ENCODE measurements at places on chromosomes 6 and 20.

- no peak for DNase-seq
These were observed 55.1 kb downstream of the STAU1 start for GRCh38 chr20:49132995-49133478.

DNA sequence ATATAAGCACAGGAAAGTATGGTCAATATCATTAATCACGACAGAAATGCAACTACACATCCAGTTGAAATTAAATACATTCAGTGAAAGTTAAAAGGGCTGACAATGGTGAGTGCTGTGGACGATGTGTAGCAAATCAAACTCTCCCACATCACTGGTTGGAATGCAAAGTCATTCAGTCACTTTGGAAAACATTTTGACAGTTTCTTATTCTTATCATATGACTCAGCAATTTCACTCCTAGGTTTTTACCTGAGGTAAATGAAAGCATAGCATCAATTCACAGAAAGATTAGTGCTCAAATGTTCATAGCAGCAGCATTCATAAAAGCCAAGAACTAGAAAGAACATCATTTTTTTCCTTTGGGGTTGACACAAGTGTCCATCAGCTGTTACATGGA lies 28.6 kb upstream of the SAMD5 start:
- DNase-seq: no peak

DNA sequence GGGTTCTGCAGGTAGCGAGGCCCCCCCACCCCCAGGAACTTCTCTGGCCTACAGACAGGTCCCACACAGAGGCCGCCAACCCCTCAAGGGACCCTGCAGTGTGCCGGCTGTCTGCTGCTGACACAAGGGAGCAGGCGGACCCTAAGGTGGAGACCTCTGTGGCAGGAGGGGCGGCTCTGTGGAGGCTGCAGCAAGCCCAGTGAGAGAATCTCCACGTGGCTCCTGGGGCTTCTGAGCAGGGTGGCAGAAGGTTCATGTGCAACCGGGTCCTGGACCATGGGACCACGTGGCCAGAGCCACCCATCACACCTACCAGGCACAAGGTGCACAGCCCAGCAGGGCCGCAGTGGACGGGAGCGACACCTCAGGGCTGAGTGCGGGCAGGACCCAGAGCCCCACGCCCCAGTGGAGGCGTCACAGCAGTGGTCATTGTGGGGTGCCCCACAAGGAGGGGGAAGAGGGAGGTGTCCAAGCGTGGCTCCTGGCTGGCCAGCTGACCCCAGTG lies 4.3 kb downstream of the ARFRP1 start:
- no peak for DNase-seq

GRCh38 chr20:33875055-33875454 lies 63.9 kb downstream of the CHMP4B start:
- DNase-seq: no peak

DNA sequence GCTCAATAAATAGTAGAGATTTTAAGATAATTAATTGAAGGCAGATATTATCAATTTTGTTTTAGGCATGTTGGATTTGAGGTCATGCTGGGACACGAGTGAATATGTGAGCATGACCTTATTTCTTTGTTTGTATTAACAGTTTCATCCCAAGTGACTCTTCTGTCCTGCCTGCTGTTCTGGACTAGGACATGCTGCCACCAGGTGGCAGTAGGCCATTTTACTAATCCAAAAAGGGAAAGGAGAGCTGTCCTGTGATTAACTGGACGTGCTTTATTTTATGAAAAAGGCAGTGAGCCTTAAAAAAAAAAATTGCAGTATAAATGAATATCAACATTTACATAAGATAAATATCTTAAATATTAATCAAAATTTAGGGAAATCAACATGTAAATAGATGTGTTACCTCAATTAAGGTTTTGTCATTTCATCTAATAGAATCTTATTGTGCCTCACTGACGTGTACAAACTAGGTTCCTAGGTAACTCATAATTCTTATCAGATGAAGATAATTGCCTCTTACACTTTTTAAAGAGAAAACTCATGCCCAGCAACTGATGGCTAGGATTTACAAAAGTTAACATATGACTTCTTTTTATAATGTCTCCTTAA lies 49.8 kb downstream of the FRK start:
- DNase-seq: peak; percentile 73

- no peak for DNase-seq
These were observed 234.2 kb upstream of the ECI2 start for GRCh38 chr6:4369616-4370015.

DNA sequence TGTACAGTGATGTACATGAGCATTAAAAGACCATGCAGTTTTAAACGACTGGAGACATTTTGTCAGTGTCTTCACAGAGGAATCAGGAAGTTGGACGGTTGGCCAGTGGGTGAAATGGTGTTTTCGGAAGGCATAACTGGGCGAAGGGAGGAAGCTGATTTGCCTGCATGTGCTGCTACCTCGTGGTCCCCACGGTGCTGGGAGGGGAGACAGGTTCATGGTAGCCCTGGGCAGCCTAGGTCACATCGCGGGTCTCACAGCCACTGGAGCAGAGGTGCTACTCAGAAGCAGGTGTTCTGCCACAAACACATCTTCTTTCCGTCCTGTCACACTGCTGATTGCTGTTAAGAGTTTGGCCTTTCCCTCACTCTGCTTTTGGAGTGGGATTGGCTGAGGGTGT lies 35.2 kb downstream of the HIVEP1 start:
- no peak for DNase-seq

DNA sequence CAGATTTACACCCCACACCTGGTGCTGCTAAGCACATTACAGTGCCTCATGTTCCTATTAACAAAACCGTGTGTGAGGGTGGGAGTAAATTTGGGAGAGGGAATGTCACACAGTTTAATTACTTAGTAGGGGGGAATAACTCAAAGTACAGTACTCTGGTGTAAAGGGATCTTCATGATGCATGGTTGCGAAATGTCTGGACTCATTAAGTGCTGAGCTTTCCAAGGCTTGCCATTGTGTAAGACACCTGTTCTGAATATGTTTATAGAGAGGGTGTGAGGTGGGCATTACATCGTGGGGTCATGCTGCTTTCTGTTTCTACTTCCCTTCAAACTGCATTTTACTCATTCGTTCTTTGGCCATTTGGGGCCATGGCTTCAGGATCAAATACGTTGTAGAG lies 181.2 kb downstream of the ADGRG6 start:
- no peak for DNase-seq

DNA sequence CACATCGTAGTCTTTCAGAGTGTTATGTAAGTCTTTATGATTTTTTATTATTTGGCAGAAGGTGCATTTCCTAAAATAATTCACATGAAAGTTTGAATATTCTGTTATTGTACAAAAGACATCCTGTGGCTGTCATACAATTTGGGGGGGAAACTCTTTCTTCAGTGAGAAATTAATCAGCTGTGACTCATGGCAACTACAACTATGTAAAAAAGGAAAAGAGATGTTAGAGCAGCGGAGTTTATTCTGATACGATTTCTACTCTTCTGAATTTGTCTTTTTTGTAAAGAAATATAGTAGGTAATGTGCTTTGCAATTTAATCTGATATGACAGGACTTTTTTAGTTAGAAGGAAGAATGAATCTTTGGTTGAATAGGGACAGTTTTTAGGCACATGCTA lies 14.2 kb downstream of the COL19A1 start:
- DNase-seq: no peak

- DNase-seq: no peak
These were observed 78.4 kb downstream of the PRL start for GRCh38 chr6:22218410-22218809.

GRCh38 chr20:46074006-46074405 lies 15.8 kb downstream of the NCOA5 start:
- no peak for DNase-seq

GRCh38 chr20:35263532-35264341 lies 14.2 kb downstream of the MMP24OS start:
- no peak for DNase-seq

GRCh38 chr6:51996296-51996947 lies 91.0 kb downstream of the PKHD1 start:
- no peak for DNase-seq

GRCh38 chr6:68728159-68728979 lies 93.3 kb downstream of the ADGRB3 start:
- DNase-seq: no peak

- DNase-seq: no peak
These were observed 122.4 kb downstream of the RIN2 start for GRCh38 chr20:19880256-19881079.

GRCh38 chr6:12296255-12296573 lies 6.1 kb downstream of the EDN1 start:
- no peak for DNase-seq

GRCh38 chr6:24125980-24126379 lies at the start of gene NRSN1:
Gene NRSN1, plus strand, starts transcription at chr6:24126215. Its CDS starts 8,113 bp downstream, at chr6:24134328.
- DNase-seq: peak; percentile 6

GRCh38 chr20:34876406-34877282 lies at the start of gene ACSS2:
Gene ACSS2, plus strand, starts transcription at chr20:34876612. Its CDS starts 34 bp downstream, at chr20:34876646.
- DNase-seq: peak; percentile 99

GRCh38 chr6:135072753-135073152 lies 18.1 kb upstream of the HBS1L start:
- no peak for DNase-seq
